WTC11 (cell line): ENCODE measurements at places on chromosomes 6 and 20.

DNA sequence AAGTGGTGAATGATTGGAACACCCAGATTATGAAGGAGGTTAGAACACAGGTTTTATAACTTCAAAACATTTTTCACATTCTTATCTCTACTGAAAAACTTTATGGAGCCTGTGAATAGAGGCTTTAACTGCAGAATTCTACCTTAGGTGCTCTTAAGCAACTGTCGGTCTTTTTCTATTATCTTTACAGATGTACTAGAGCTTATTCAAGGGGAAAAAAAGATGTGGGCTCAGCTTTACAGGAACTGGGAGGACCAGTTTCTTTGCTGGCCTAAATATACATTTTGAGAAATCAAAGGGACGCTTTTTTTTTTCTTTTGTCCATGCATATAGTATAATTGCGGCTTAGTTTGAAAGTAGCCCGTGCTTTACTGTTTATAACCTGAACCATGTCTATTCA, 58.9 kb downstream of the UST start:
- no peak overlapping the region for H3K27ac ChIP-seq
- no peaks in the 10 kb centered on the region for H3K27me3 ChIP-seq
- H3K4me3 ChIP-seq: no peak overlapping the region

- peaks cover 31% of the 10 kb centered on the region for H3K27me3 ChIP-seq
- H3K36me3 ChIP-seq: peaks cover 32% of the 10 kb centered on the region
- H3K4me3 ChIP-seq: no peak overlapping the region
Observed at GRCh38 chr20:271528-271927, 14.0 kb downstream of the DEFB132 start.

GRCh38 chr6:47168180-47168579, 126.0 kb upstream of the ADGRF1 start:
- H3K4me1 ChIP-seq: peaks cover 14% of the 10 kb centered on the region
- no peak for DNase-seq
- peaks cover 5% of the 10 kb centered on the region; the same call in 1 of the 2 replicates for H3K36me3 ChIP-seq

DNA sequence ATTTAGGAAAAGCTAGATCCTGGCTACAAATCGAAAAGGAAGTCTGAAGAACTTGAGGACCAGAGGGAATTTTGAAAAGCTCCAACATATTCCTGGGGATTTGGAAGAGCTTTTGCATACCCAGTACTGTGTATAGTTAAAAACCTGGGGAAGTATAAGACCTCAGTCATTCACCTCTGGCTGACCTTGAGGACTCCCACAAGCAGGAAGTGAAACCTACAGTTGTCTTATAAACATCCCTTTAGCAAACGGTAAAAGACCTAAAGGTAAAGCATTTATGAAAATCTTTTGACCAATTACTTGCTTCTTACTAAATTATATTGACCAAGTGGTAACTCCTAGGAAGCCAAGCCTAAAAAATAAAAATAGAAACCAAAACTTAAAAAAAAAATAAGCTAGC, 175.0 kb downstream of the HAO1 start:
- no peaks in the 10 kb centered on the region for H3K27me3 ChIP-seq
- H3K36me3 ChIP-seq: no peaks in the 10 kb centered on the region
- peak overlapping the region; percentile 31; the same call in 1 of the 2 replicates for H3K27ac ChIP-seq
- peaks cover 3% of the 10 kb centered on the region for H3K4me1 ChIP-seq
- no peak overlapping the region for H3K4me3 ChIP-seq

- peak overlapping the region; percentile 40 for H3K4me3 ChIP-seq
- peaks cover 53% of the 10 kb centered on the region for H3K4me1 ChIP-seq
- no peak for DNase-seq
- H3K36me3 ChIP-seq: peaks cover 5% of the 10 kb centered on the region
- H3K27ac ChIP-seq: peak overlapping the region; percentile 92
Observed at GRCh38 chr20:64189530-64189966, 25.3 kb downstream of the MYT1 start.

GRCh38 chr6:13729891-13730290, 18.3 kb upstream of the RANBP9 start:
- no peak for DNase-seq
- H3K36me3 ChIP-seq: no peaks in the 10 kb centered on the region
- H3K4me3 ChIP-seq: no peak overlapping the region
- H3K27ac ChIP-seq: no peak overlapping the region
- H3K27me3 ChIP-seq: no peaks in the 10 kb centered on the region

DNA sequence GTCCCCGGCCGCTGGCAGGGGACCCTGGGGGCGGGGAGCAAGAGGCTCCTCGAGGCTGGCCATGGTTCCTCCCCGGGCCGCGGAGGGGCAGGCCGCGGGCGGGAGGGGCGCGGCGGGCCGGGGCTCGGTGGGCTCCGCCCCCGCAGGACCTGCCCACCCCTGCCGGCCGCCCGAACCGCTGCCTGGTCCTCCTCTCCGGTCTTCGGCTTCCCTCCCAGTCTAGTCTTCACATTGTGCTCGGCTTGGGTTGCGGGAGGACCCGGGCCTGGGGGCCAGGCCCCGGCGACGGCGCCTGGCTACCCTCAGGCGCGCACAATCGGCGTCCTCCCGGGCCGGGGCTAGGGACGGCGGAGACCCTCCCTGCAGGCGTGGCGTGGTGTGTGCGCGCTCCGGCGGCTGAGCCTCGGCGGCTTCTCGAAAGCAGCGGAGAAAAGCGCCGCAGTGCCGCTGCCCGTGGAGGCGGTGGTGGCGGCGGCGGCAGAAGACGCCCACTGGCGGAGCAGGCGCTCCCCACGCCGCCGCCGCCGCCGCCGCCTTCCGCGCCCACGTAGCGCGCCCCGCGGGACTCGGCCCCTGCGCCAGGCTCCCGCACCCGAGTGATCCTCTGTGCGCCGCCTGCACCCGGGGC, at the start of gene PDE10A:
TSS of gene PDE10A (minus strand) at position 493 of the 628 bp plus-strand sequence. CDS start at position 63, 430 bp downstream.
- peaks cover 80% of the 10 kb centered on the region for H3K27me3 ChIP-seq
- DNase-seq: peak; percentile 53
- peak within 1 kb of the TSS; percentile 85 for H3K4me3 ChIP-seq
- H3K36me3 ChIP-seq: no peaks in the 10 kb centered on the region
- peaks cover 34% of the 10 kb centered on the region for H3K4me1 ChIP-seq
- H3K27ac ChIP-seq: no peak within 1 kb of the TSS

- peaks cover 11% of the 10 kb centered on the region for H3K4me1 ChIP-seq
- no peak overlapping the region for H3K27ac ChIP-seq
- H3K27me3 ChIP-seq: no peaks in the 10 kb centered on the region
- no peak overlapping the region for H3K4me3 ChIP-seq
- H3K36me3 ChIP-seq: peaks cover 17% of the 10 kb centered on the region
Observed at GRCh38 chr20:16404640-16405039, 168.6 kb downstream of the KIF16B start.

DNA sequence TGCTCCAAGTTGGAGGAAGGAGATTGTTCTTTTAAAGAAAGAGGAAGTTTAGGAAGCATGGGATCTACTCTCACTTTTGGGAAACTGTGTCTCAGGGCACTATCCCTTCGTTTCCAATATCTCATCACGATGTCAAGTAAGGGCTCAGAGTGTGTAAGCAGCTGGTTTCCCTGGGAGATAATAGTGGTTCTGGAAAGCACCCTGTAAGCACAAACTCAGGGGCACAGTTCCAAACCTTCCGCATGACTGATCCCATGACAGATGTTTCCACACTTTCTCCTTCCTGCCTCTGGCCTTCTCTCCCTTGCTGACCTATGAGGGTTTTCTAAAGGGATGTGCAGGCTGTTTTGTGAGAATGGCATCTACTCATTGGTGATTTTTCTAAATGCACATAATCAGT, 33.9 kb downstream of the ADTRP start:
- no peaks in the 10 kb centered on the region for H3K27me3 ChIP-seq
- no peak overlapping the region for H3K27ac ChIP-seq
- H3K4me3 ChIP-seq: no peak overlapping the region
- no peaks in the 10 kb centered on the region for H3K36me3 ChIP-seq

GRCh38 chr6:169807699-169808607, 56.5 kb downstream of the ERMARD start:
- no peaks in the 10 kb centered on the region for H3K36me3 ChIP-seq
- peaks cover 40% of the 10 kb centered on the region for H3K27me3 ChIP-seq

DNA sequence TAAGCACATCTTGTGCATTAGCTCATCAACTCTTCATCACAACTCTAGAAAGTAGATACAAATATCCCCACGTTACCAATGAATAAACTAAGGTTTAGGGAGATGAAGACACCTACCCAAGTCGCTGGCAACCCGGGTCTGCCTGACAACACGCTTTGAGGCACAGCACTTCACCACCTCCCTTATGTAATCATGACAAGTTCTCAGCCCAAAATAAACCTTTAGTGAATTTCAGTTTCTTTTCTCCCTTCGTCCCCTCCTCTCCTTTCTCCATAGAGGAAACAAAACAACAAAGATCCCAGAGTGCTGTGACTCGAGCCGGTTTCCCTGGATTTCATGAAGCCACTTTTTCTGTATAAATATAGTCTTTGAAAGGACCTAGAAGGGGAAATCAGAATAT, 105.4 kb downstream of the MAFB start:
- no peak for DNase-seq
- H3K27me3 ChIP-seq: no peaks in the 10 kb centered on the region; the same call in 1 of the 2 replicates
- H3K4me3 ChIP-seq: no peak overlapping the region
- no peaks in the 10 kb centered on the region for H3K4me1 ChIP-seq

GRCh38 chr6:167578371-167578901, 248.3 kb upstream of the AFDN start:
- H3K4me1 ChIP-seq: peaks cover 11% of the 10 kb centered on the region; the same call in 1 of the 2 replicates
- no peak overlapping the region for H3K4me3 ChIP-seq
- peaks cover 4% of the 10 kb centered on the region for H3K27me3 ChIP-seq
- DNase-seq: no peak

DNA sequence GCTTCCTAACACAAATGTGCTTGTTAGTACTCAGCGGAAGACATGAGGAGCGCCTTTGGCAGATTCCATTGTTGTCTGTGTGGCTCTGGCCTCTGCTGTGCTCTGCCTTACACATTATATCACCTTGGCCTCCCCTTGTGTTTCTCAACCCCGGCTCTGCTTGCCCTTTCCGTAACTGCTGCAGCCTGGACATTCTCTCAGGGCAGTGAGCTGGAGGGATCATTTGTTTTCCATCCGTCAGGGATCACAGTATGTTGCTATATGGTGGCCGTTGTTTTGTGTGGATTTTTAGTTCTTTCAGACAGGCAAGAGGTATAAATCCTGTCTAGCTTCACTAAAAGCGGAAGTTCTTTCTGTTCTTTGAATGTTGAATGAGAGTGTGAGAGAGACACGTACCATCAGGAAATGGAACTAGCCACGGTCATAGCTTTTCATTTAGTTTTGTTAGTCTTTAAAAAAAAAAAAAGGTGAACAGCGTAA, 175.1 kb downstream of the JARID2 start:
- peak overlapping the region; percentile 84 for H3K27ac ChIP-seq
- DNase-seq: no peak
- peaks cover 80% of the 10 kb centered on the region for H3K4me1 ChIP-seq

GRCh38 chr6:1686117-1687098, 76.7 kb downstream of the FOXC1 start:
- peaks cover 22% of the 10 kb centered on the region for H3K4me1 ChIP-seq
- H3K27ac ChIP-seq: 0 out of 2 replicates have a peak overlapping the region, but pooled peaks have one; percentile 15
- H3K27me3 ChIP-seq: no peaks in the 10 kb centered on the region
- DNase-seq: no peak
